Stimulated activated CD4-positive, alpha-beta T cell treated with anti-CD3 and anti-CD28 coated beads, Interleukin-1b, Interleukin-23, amount 100 ng/mL, for 24 hours (primary cell): ENCODE measurements at places on chromosomes 13 and 19.

DNA sequence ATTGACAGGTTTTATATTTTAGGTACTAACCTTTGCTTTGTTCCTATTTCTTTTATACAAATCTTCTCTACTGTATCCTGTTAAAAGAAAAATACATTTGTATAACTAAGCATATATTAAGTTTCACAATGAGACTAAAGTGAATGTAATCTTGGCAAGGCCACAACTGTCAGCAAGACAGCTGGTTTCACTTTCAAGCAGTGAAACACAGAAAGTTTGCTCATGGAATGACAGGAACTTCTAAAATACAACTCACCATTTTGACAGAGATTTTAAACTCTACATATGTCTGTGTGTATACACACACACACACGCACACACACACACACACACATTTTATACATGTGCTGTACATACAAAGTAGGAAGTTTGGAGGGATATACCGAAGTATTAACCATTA is 53.3 kb downstream of the PARP4 start:
- no peak for DNase-seq

- no peak for DNase-seq
Measured at GRCh38 chr13:105974380-105974779, 561.1 kb downstream of the EFNB2 start.

DNA sequence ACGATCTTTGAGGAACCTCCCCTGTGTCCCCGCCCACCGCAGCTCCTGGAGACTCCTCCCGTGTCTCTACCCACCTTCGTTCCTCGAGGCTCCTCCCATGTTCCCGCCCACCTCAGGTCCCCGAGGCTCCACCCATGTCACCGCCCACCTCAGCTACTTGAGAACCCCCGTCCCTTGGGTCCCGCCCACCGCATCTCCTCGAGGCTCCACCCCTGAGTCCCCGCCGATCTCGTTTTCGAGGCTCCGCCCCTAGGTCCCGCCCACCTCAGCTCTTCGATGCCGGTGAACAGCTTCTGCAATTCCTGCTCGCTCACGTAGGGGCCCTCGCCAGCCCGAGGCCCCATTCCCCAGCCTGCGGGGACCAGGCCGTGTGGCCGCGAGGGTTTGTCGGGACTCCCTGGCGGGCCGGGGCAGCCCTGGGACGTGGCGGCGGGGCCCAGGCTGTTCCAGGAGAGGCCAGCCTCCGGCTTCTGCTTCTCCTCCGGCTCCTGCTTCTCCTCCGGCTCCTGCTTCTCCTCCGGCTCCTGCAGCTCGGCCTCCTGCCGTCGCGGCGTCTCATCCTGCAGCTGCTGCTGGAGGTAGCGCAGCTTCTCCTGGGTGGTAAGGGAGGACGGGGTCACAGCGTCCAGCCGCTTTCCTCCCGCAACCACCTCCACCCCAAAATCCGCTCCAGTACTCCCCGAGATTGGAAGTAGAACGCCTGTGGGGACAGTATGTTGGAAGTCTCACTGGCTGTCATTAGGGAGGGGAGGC is 16.7 kb downstream of the TSKS start:
- DNase-seq, result peak; percentile 33

GRCh38 chr19:14400951-14401431 is 18.1 kb downstream of the DDX39A start:
- DNase-seq, result no peak

GRCh38 chr19:14160017-14160703 is 23.8 kb upstream of the ASF1B start:
- DNase-seq, result no peak

DNA sequence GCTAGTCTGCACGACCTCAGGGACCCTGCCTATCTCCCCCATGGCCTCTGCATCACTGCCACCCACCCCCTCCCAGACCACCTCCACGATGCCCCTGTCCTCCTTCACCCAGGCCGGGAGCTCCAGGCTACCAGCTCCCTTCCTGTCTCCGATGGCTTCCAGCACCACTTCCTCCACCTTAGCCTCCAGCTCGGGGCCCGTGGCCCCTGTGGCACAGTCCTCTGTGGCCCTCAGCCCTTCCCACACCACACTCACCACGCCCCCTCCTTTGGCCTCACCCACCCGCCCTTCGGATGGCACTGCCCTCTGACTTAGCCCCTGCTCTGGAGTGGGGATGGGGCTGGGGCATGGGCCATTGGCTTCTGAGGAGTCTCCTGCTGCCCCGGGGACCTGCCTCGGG is 7.2 kb downstream of the PALM3 start:
- DNase-seq, result no peak

- DNase-seq, result no peak
Measured at GRCh38 chr19:27681972-27682371, 1531.0 kb downstream of the UQCRFS1 start.

GRCh38 chr13:78777396-78777795 is 118.4 kb upstream of the OBI1 start:
- no peak for DNase-seq

DNA sequence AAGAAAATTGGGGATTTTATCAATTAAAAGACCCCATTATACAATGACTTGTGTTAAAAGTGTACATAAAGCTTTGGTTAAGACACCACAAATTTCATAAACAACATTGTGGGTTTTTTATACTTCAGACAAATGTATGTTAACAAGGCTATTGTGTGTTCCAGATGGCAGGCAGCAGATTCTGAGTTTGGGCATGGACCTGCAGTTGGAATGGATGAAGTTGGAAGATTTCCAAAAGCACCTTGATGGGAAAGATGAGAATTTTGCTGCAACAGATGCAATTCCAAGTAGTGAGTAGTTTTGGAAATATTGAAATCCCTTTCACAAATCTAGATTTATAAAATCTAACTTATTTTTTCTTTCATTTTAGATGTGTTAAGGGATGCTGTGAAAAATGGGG is 25.4 kb downstream of the MPHOSPH8 start:
- no peak for DNase-seq

DNA sequence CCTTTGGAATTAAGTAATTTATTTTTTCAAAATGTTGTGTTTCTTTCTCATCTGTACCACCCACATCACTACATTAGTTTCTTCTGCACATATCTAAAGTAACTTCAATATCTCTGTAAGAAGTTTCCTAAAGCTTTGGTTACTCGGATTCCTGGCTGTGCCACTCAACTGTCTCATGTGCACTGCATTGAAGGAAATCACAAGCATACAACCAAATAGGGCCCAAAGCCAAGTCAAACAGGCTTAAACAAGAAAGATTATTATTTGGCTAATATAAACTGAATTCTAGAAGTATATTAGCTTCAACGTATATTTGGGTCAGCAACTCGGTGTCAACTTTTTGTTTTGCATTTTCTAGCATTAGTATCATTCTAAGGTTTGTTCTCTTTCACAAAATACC is 1647.6 kb upstream of the SPRY2 start:
- DNase-seq, result no peak

- no peak for DNase-seq
Measured at GRCh38 chr13:27806744-27807387, 14.6 kb downstream of the GSX1 start.

- no peak for DNase-seq
Measured at GRCh38 chr13:94416454-94417080, 62.9 kb downstream of the DCT start.

GRCh38 chr13:67273001-67273400 is 42.9 kb upstream of the PCDH9 start:
- DNase-seq, result no peak

- no peak for DNase-seq
Measured at GRCh38 chr19:10291554-10292205, 1.9 kb downstream of the ICAM5 start.

DNA sequence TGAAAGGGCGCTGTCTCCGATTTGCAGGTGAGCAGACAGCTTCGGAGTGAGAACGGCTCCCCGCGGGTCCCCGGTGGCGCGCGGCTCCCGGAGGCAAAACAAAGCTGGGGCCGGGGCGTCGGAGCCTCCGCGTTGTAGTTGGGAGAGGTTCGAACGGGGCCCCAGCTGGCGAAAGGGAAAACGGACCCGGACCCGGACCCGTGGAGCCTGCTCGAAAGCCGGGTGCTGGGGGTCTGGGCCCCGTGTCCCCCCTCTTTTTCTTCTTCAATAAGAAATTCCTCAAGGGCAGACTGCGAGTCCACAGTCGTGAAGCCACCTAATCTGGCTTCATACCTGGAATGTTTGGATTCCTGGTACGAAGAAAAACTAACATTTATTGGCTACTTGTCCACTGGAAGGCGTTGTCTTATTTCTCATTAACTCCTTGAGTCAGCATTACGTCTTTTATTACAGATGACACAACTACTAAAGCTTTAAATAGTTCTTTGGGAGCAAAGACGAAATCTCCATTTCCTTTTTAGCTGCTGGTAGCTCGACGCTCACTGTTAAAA is 632 bp upstream of the MTIF3 start:
- DNase-seq, result no peak

GRCh38 chr19:1854542-1855039 is 6.3 kb upstream of the REXO1 start:
- no peak for DNase-seq
